ENCODE measurements at places on chromosomes 6 and 20. TPM values are rescaled to one million over a fixed set of nuclear protein-coding genes. Genes with fewer than 3 reads are reported as not detected.

- DNase-seq = no peak
These were observed 40.7 kb downstream of the PREX1 start for GRCh38 chr20:48786951-48787705.

- no peak for DNase-seq
These were observed 16.9 kb downstream of the UCKL1 start for GRCh38 chr20:63939061-63939935.

GRCh38 chr6:30877419-30878262, 6.7 kb upstream of the DDR1 start:
- peak; percentile 90 for DNase-seq

DNA sequence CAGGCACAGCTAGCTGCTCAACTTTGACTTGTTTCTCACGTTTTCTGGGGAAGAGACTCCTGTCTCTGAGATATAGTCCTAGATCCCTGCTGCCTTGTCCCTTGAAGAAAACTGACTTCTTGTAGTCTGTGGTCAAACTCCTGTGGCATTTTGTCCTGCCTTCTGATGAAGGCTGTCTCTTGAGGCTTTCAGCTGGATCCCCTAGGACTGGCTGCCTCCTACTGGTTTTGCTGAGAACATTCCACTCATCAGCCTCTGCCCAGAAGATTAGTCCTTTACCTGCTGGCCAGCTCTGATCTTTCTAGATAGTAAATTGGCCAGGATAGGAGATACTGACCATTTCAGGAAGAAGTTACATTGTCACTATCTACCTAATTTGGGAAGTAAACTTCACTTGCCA, 71.9 kb upstream of the CNR1 start:
- no peak for DNase-seq

DNA sequence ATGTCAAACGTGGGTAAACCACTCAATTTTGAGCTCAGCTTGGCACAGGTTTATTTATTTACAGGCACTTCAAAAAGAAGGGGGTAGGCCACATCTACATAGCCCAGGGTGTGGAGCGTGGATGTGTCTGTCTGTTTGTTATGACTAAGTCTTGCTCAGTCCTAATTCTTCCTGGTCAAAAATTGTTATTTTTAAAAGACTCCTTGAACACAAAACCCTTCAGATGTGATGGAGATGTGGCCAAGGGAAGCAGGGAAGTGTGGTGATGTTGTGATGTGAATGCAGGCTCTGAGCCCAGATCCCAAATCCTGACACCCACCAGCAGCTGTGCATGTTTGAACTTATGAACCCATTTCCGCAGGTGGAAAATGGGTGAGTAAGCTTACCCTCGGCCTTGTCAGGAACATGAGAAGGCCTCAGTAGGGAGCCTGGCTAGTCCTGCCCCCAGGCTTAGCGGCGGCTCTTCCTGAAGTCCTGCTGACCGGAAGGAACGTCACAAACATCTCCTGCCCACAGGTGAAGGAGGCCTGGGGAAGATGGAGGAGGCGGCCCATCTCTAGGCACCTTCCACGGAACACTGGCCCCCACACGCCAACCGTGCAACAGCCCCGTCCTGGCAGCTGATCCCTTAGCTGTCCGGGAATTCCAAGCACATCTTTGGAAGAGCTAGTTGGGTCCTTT, 119.7 kb downstream of the MYLK4 start:
- DNase-seq = peak; percentile 73

DNA sequence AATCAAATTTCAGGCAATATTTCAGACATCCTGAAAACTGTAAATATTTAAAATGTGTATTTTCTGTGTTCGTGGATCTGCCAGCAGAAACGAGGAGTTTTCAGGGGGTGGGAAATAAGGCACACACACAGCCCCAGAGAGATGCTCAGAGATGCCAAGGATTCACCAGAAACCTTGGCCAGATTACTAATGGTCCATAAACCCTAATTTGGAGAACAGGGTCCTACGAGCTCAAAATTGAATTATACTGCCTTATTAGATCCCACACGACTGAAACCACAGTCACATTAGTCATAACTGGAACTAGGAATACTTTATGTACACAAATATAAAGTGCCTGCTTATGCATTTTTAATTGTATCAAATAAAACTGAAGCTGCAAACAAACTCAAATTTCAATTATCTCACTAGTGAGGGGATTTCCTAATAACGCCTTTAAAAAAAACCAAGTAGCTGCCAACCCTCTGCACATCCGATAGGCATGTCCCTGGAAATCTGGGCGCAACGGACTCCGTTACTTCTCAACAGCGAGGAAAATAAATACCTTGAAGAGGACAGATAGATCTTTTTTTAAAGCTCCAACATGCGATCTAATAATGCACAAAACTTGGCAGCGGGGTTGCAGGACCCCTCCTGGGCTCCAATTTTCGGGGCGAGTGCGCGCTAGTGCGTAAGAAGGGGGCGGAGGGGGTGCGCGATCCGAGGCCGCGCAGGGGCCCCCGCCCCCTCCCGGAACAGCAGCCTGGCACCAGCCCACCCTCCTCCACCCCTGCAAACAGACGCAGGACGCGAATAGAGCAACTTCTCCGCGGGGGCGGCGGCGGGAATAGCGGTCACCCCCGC, 897 bp downstream of the CHD6 start:
- peak; percentile 26 for DNase-seq

- no peak for DNase-seq
These were observed 4.6 kb upstream of the CABLES2 start for GRCh38 chr20:62411479-62412193.

GRCh38 chr6:167806061-167806700, 20.5 kb upstream of the AFDN start:
- no peak for DNase-seq

DNA sequence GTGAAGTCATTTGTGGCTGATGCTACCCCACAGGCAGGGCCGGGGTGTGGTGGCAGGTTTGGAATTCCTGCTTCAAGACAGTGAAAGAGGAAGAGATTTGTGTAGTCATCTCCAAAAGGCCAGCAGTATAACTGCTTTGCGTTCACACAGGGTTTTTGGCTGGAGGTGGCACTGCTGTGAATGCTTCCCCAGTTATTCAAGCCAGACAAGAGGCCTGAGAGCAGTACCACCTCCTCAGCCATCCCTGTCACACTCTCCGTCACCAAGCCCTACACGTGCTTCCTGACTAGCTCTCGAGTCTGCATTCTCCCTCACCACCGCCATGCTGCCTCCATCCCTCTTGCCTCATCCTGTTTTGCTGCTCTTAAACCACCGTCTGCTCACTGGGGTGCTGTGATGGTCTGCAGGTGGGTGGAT, 23.9 kb downstream of the ARMC2 start:
- no peak for DNase-seq

- DNase-seq = no peak
These were observed 67.2 kb upstream of the MLIP start for GRCh38 chr6:54044059-54044458.

- no peak for DNase-seq
These were observed 47.7 kb downstream of the SIM1 start for GRCh38 chr6:100417036-100417435.

DNA sequence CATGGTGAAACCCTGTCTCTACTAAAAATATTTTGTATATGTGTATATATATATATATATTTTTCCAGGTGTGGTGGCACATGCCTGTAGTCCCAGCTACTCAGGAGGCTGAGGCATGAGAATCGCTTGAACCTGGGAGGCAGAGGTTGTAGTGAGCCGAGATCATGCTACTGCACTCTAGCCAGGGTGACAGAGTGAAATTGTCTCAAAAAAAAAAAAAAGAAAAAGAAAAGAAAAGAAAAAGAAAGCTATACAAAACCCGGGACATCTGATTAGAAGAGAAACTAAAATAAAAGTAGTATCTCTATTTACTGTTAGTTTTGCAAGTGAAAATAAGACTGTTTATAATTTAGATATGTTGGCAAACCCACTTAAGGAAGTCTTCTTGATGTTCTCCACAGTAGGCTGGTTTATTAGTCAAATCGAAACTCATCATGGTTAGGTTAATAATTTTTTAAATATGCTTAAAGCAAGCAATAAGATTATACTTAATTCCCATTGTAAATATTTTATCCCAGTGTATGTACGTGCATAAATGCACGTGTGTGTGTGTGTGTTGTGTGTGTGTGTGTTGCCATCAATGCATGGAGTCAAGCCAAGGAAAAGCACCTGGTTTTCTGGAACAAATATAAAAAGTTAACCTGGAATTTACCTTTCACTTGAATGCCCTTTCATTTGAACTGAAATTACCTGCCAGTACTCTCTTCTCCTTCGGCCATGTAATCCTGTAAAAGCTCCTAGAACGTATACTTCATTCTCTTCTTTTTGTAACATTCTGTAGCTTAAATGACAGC, 7.1 kb downstream of the VNN2 start:
- no peak for DNase-seq

- no peak for DNase-seq
These were observed 14.9 kb upstream of the MRS2 start for GRCh38 chr6:24387818-24388217.

- DNase-seq = no peak
These were observed 1199.8 kb upstream of the GJE1 start for GRCh38 chr6:140932909-140933308.

DNA sequence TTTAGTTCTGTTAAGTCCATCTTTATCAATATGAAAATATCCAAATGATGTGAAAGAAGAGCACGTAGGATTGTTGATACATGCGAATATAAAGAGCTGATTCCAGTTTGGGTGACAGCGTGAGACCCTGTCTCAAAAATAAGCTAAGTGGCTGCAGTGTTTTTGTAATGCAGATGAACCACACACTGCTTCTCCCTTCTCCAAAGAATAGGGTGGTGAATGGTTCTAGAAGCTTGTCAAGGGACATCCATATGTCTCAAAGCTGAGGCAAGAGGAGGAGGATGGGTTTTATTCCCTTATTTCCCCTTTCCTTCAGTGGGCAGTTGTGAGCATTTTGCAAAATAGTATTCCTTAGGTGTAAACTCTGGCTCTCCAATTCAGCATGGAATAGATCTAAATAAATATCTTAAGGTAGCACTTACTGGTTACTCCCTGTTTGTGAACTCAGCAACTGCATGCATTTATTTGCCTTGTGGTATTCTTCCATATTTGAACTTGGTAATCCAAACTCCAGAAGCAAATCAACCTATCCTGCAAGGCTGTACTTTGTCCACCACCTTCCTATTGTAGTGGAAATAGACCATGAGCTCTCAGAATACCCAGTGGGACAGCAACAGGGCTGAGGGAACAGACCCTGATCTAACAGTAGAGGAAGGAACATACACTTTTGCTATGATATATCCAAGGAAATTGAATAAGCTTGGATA, 38.0 kb downstream of the XRN2 start:
- no peak for DNase-seq

- no peak for DNase-seq
These were observed 5.0 kb downstream of the SMIM28 start for GRCh38 chr6:138382498-138383265.

- DNase-seq = peak; percentile 36
These were observed 32.3 kb downstream of the ELOVL2 start for GRCh38 chr6:11011787-11012234.

DNA sequence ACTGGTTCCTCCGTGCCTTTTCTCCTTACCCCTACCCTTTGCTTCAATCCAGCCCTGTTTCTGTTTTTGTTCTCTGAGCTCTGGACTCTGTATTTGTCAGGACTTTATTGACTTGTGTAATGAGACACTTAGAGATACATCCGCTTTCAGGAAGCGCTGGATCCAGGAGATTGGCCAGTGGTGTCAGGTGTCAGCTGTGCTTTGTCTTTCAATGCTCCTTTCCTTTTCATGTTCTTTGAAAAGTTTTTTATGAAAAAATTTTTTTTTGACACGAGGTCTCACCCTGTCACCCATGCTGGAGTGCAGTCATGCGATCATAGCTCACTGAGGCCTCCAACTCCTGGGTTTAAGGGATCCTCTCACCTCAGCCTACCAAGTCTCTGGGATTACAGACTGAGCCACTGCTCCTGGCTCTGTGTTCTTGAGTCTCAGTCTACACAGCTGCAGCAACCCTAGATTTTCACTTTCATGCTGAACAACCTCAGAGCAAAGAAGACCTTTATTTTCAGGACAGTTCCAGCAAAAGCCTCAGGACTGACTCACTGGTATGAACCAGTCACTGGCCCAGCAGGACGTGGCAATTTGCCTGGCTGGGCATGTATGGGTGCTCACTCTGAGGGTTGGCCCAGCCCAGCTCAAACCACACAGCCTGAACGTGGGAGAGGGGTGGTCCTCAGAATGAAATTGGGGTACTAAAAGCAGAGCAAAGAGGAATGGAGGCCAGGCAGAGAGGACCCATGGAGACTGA, 108.5 kb downstream of the DHX35 start:
- peak; percentile 67 for DNase-seq

DNA sequence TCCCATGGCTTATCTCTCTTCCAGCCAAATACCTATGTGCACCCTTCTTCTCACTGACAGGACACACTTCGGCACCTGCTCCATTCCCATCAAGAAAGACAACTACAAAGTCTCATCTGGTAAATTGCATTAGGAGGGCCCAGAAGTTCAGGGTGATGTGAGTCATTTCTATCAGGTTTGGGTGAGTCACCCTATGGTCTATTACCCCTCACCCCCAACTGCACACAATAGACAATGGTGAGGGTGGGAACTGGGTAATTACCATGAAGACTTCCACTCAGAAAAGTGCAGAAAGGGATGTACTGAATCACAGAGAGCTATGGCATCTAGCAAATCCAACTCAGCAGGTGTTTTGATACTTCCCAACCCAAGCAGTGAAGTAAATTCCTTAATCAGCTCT, 54.8 kb downstream of the OPN5 start:
- DNase-seq = peak; percentile 44

HSPA1B gene
- total RNA-seq = 312 TPM

THBD gene
- 0.07 TPM for total RNA-seq

TMEM244 gene
- total RNA-seq = not detected

PCSK2 gene
- total RNA-seq = not detected

FOXF2 gene
- not detected for total RNA-seq

ADGRF5 gene
- total RNA-seq = 0.19 TPM

FOXQ1 gene
- 0.24 TPM for total RNA-seq

RHAG gene
- total RNA-seq = not detected

SNAI1 gene
- total RNA-seq = 0.62 TPM

SLC22A3 gene
- total RNA-seq = 0.10 TPM
